ENCODE measurements at places on chromosomes 13 and 19. TPM values are rescaled to one million over a fixed set of nuclear protein-coding genes. Genes with fewer than 3 reads are reported as not detected.

Gene TLE6
- not detected for total RNA-seq

DNA sequence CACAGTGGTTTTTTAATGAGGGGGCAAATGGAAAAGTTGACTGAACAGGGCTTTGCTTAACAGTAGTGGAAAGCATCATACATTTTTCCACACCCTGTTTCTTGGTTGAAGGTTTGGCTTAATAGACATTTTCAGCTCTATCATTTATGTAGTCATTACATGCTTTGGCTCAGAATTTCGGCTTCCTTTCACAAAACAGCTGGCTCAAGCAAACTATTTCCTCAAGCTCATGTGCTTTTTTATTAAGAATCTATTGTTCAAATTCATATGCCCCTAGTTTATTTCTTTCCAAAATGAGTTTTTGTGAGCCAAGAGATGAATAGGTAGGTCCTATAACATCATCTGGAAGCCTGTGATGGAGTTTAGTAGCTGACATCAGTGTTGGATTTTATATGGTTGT is 113.8 kb downstream of the SLITRK6 start:
- no peaks in the 10 kb centered on the region for H3K36me3 ChIP-seq
- no peak overlapping the region for H3K27ac ChIP-seq
- no peaks in the 10 kb centered on the region for H3K27me3 ChIP-seq

Gene CCL25
- total RNA-seq = not detected

Gene CGB8
- total RNA-seq = not detected

Gene EBI3
- not detected for total RNA-seq

- no peak for DNase-seq
- peaks cover 5% of the 10 kb centered on the region for H3K27me3 ChIP-seq
- H3K4me1 ChIP-seq = peaks cover 7% of the 10 kb centered on the region
- no peak overlapping the region for H3K27ac ChIP-seq
- no peak overlapping the region for H3K4me3 ChIP-seq
Observed at GRCh38 chr13:111046590-111047141, 68.4 kb upstream of the ARHGEF7 start.

All from glutamatergic neuron (in vitro differentiated cells).